Caco-2 (cell line): ENCODE measurements at places on chromosomes 1 and 21. TPM values are rescaled to one million over a fixed set of nuclear protein-coding genes. Genes with fewer than 3 reads are reported as not detected.

DNA sequence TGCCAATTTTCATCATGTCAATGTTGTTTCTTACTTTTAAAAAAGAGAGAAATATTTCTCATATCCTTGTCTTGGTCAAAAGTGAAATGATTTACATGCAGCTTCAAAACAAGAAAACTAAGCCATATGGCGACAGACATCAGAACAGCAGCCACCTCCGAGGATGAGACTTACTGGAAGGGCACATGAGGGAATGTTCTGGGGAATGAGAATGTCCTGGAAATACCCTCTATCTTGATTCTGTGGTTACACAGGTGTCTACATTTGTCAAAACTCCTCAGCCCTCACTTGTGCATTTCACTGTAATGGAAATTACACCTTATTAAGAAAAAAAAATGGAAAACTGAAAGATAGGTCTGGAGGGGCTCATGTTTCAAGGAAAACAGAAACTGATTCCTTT lies 14.2 kb upstream of the ECE1 start:
- no peak for DNase-seq

DNA sequence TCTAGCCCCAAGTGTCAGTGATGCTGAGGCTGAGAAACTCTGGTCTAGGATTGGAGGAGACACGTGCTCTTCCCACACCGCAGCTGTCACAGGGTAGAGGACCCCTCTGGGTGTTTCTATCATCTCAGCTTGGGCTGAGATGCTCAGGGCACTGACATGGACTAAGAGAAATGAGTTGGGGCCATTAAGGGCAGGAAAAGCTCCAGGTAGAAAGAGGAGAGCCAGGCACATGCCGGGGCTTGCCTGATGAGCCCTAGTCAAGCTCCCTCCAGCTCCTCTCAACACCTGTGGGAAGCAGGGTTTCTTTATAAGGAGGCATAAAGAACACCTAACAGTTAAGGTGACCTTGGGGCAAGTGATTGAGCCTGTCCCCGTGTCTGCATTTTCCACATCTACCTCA lies 17.3 kb downstream of the ABCA4 start:
- DNase-seq, result no peak

DNA sequence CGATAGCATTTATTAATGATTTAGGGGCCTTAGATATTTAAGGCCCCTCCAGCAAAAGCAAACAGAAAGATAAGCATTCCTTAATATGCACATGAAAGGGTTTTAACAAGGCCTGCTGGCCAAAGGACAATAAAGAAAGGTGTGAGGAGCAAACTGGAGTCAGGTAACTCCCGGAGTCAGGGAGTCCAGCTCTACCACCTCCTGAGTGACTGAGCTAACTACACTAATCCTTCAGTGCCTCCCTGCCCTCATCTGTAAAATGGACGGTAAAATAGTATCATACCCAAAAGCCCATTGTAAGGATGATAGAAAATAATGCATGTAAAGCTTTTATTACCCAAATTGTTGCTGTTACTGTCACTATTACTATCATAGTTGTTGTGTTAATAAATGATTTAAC lies 161.7 kb downstream of the SIPA1L2 start:
- DNase-seq, result no peak

- DNase-seq, result peak; percentile 82
These were observed 440 bp downstream of the PIGP start for GRCh38 chr21:37072274-37072987.

GRCh38 chr1:39450956-39451606 lies 40.4 kb upstream of the BMP8A start:
- no peak for DNase-seq

- no peak for DNase-seq
These were observed 110.5 kb downstream of the TOMM20 start for GRCh38 chr1:235018161-235018560.

DNA sequence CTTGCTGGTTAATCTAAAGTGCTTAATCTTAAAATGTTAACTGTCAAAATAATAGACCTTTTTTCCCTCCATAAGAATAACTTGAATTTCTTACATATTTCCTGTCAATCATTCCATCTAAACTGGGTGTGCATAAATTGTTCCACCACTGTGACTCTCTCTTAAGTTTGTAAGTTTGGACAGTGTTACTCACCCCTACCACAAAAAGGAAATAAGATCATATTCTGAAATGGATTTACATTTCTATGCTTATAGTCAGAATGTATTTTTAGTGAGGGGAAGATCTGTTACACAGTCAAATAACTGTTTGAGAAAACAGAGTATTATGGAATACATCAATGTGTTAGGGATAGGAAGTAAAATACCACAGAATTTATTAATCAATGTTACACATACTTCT lies 109.6 kb upstream of the DPYD start:
- DNase-seq, result no peak

DNA sequence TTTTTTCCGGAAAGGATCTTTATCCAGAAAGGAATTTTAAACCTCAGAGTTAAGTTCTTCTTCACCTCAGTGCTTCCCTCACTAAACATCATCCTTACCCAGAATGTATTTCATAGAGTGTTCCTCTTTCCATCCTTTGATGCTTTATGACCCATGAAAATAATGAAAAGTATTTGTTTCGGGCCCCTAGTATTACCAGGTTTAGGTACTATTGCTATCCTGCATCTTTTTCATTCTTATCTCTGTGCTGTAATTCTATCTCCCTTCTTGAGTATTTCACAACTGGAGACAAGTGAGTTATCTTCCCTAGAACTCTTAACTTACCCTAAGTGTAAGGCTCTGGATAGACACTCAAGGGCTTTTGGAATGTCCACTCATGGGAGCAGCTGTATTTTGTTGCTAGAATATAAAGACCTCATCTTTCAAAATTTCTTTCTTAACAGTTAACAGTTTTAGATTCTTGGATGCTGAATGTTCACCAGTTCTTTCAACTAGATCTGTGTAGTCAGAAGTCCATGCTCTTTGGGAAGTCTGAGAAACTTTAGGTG lies 26.2 kb downstream of the UCK2 start:
- DNase-seq, result no peak

GRCh38 chr1:40973912-40974311 lies 5.6 kb upstream of the CTPS1 start:
- DNase-seq, result no peak

DNA sequence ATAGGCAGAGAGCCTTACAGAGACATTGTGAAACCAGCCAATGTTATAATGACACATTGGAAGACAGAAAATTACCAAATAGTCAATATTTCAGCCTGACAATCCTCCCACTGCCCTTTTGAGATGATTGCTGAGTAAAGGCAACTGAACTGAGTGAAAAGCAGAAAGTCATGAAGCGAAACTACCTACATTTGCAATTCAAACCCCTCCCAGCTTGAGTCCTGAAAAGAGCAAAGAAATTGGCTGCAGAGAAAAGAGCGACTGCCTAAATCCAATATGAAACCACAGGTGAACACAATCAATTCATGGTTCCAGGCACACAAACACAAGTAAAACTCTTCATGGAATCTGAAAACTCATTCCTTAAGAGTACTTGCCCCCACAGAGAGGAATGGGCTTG lies 143.4 kb upstream of the CHRM3 start:
- DNase-seq, result no peak

DNA sequence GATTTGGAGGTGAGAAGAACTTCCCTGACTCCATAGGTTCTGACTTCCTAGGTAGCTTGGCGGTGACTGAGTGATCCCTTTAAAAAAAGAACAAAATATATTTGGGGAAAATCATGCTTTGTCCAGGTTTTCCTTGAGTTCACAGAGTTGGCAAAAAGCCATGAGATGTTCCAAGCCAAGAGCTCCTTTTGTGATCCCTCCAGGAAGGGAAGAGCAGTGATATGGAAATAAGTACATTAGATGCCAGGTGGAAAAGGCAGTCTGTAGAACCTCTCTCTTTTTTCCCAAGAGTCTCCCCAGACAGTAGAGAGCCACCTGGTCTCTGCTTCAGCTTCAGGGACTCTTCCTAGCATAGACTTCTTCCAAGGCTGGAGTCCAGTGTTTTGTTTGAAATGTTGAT lies 10.2 kb downstream of the TLCD4 start:
- no peak for DNase-seq

DNA sequence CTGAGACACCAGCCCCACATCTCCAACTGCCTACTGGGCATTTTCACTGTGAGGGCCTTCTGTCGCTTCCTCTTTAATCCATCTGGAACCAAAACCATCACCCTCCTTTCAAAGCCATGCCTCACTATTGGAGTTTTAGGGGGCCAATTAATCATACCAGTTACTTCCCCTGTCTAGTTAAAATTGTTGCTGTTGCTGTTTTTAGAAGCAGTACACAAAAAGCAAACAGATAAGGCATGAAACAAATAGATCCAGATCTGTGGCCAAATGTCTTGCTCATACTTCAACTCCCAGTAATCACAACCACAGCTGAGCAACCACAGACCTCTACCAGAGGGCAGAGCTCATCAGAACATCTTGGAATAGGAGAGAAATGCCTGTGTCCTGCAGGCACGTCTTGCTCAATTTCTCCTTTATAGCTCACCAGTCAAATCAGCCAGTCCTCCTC lies 133.8 kb upstream of the C1orf105 start:
- DNase-seq, result no peak

GRCh38 chr1:159188375-159188788 lies 16.3 kb upstream of the ACKR1 start:
- no peak for DNase-seq

DNA sequence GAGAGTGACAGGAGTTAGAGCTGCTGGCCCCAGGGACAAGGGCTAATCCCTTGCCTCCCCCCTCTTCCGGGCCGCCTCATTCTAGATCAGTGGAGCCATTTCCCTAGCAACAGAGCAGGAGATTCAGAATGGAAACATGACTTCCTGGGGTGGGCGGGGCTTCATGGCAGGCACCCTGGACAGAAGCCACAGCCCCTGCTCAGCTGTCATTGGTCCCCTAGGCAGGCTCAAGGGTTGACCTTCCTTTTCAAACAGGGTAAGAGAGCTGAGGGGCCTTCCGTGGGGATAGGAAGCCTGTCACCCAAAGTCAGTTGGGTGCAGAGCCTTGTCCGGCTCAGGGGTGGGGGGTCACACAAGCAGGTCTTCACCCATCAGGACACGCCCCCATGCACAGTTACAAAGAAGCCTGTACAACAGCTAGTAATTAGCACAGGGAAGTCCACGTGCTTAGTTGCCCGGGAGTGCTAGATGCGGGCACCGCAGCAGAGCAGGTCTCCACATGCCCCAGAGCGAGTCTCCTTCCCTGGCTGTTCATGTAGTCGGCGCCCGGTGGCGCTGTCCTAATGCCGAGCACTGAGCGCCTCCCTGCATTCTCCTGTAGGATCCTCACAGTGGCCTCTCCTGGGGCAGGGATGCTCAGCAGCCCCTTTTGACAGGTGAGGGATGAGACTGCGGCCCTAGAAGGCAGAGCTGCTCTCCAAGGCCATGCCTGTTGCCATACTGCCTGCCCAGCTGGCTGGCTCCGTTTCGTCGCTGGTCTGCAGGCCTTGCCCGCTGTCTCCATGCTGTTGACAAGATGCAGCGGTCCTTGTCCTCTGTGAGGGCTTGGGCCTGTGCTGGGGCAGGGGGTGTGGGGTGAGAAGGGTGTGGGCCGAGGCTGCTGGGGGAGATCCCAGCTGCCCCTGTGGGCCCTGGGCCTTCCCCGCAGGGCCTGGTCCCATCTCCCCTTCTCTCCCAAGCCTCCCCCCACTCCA lies 5.1 kb downstream of the TMEM201 start:
- no peak for DNase-seq

- DNase-seq, result no peak
These were observed 7.4 kb downstream of the PLEKHN1 start for GRCh38 chr1:973459-974292.

GRCh38 chr1:38114241-38115026 lies 67.8 kb upstream of the POU3F1 start:
- DNase-seq, result no peak

GRCh38 chr1:109156916-109157385 lies 43.0 kb downstream of the ELAPOR1 start:
- no peak for DNase-seq

DNA sequence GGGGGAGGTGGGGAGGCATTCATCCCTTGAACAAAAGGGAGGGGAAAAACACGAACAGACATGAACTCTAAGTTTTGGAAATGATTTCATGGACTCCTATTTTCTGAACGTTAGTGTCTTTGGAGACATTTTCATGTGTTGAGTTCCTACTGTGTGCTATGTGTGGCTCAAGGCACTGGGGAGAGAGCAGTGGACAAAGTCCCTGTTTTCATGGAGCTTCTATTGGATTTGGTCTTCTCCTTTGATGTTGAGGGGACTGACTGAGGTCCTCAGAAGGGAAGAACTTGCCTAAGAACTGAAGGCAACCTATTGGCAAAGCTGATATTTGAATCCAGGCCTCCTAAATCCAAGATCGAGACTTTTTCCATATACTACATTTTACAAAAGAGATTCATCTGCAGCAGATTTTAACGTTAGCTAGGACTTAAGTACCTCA lies 30.4 kb downstream of the JUN start:
- no peak for DNase-seq

DNA sequence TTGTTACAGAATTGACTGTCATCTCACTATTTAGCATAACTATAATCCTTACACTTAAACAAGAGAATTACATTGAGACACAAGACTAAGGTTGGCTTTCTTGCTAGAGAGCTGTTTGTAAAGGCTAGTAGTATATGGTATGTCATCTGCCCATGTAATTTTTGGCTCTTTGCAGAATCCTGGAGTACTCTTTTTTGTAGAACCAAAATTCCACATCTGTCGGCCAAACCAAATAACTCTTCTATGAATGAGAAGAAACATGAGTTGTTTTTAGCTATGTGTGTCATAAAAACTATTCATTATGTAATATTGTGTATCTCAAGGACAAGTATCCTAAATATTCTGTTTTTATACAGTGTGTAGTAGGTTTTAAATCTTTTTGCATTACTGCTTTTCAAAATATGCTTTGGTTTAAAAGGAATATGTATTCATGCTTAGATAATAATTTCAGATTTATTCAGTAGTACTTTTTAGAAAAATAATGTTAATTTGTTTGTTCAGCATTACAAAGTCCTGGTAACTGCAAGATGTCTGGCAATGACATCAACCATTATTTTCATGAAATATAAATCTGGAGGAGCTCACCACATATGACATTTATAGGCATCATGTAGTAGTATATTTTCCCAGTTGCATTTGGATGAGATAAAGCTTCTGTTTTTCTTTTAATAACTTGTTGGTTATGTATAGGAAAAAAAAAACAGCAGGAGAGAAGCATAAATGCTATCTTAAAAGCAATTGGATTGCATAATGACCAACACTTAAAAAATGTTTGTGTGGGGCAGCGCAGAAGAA lies 159.8 kb downstream of the HS2ST1 start:
- DNase-seq, result no peak

GRCh38 chr21:26072666-26073615 lies 97.6 kb downstream of the APP start:
- no peak for DNase-seq

GRCh38 chr1:168477792-168478191 lies 66.0 kb downstream of the XCL2 start:
- DNase-seq, result no peak

DNA sequence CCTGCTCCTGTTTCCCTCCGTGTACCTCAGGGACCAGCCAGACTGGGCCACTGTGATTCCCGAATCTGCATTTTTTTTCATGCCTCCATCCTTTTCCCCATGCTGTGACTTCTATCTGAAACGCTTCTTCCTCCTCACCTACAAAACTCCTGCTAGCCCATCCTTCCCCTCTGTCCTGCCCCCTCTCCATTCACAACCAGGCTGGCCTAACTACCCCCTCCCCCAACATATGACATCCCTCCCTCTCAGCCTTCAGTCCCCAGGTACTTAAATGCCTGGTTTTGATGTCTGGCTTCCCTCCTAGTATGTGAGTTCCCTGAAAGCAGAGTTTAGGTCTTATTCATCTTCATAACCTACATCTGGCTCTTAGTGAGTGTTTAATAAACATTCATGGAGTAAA lies 82.7 kb downstream of the TAS1R2 start:
- no peak for DNase-seq

The ACOT11 gene
- 4.0 and 4.1 TPM in 2 replicates for total RNA-seq

The IFI44 gene
- not detected in 2 replicates for total RNA-seq

The RIMKLA gene
- 10.6 and 12.4 TPM in 2 replicates for total RNA-seq

The A3GALT2 gene
- not detected in 2 replicates for total RNA-seq

The PGLYRP4 gene
- total RNA-seq, result not detected in 2 replicates
